Cardiac septum (tissue), 1 donor: ENCODE measurements at places on chromosomes 5 and 9. TPM values are rescaled to one million over a fixed set of nuclear protein-coding genes. Genes with fewer than 3 reads are reported as not detected.

The DMRT3 gene
- total RNA-seq, result 0.16 TPM

The SHROOM1 gene
- 4.7 TPM for total RNA-seq

The CER1 gene
- total RNA-seq, result not detected

The TMC1 gene
- total RNA-seq, result 0.27 TPM

The PCDHGA12 gene
- total RNA-seq, result 10.3 TPM

The C5orf58 gene
- total RNA-seq, result not detected

The SLC6A18 gene
- total RNA-seq, result not detected

The SELENOP gene
- 149 TPM for total RNA-seq

The PCDHB15 gene
- 9.9 TPM for total RNA-seq

The MARCHF11 gene
- total RNA-seq, result 1.3 TPM

The FAM151B gene
- 2.1 TPM for total RNA-seq

The IL33 gene
- total RNA-seq, result 18.6 TPM

The RCL1 gene
- total RNA-seq, result 8.5 TPM

The LAMC3 gene
- 0.89 TPM for total RNA-seq

The NUDT12 gene
- 11.4 TPM for total RNA-seq

The SPRY4 gene
- total RNA-seq, result 20.6 TPM

The SLC34A3 gene
- not detected for total RNA-seq

The C9orf43 gene
- total RNA-seq, result 0.16 TPM

The NR2F1 gene
- 0.73 TPM for total RNA-seq

The TSSK1B gene
- 0.08 TPM for total RNA-seq

The NME5 gene
- 2.0 TPM for total RNA-seq

The PTGER4 gene
- total RNA-seq, result 6.1 TPM

The SEMA4D gene
- total RNA-seq, result 21.4 TPM

The SLF1 gene
- total RNA-seq, result 6.1 TPM

The INSL6 gene
- total RNA-seq, result not detected

The CENPH gene
- total RNA-seq, result 2.9 TPM

The PCDHGC4 gene
- 5.8 TPM for total RNA-seq

The FBP2 gene
- not detected for total RNA-seq

The CYSRT1 gene
- not detected for total RNA-seq

The CCNO gene
- total RNA-seq, result 0.22 TPM

The PCDHB13 gene
- total RNA-seq, result 4.8 TPM

The PCDHGB3 gene
- 14.2 TPM for total RNA-seq

The TICAM2 gene
- 2.0 TPM for total RNA-seq
